ENCODE measurements at places on chromosomes 3 and 15.

- no peak for DNase-seq
These were observed 22.9 kb upstream of the DCLK3 start for GRCh38 chr3:36786921-36787890.

GRCh38 chr15:98826658-98827057 lies 178.3 kb downstream of the IGF1R start:
- no peak for DNase-seq

- peak; percentile 96 for DNase-seq
These were observed 11.3 kb downstream of the NRROS start for GRCh38 chr3:196650740-196651311.

DNA sequence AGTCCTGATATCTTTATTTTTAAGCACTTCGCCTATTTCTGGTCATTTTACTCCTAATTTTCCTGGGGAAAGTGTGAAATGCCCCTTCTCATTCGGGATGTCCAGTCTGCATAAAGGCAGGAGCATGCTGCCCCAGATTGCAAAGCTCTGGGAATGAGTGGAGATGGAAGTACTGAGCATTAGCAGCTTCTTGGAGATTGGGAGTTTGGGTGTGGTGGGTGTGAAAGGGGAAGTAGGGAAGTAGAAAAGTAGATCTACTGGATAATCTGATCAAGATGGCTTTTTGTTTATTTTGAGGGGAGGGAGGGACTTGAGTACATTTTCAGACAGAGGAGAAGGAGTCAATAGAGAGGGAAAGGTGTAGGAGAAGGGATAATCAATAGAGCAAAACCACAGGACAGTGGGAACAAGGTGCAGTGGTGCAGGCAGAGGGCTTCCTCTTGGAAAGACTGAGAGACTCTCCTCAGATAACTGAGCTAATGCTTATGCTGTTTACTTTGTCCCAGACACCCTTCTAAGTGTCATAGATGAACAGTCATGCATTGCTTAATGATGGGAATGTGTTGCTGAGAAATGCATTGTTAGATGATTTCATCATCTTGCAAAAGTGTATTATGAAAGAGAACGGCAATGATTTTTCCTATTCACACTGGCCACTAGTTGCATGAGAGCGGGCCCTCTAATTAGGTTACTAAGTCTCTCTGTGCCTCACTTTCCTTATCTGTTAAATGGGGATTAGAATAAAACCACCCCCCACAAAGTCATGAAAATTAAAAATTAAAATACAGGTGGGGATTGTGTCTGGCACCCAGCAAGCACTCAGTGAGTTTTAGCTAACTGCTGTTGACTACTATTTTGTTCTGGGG lies 45.5 kb downstream of the PHLDB2 start:
- DNase-seq: peak; percentile 93

- peak; percentile 10 for DNase-seq
These were observed 47.5 kb downstream of the ARMC8 start for GRCh38 chr3:138234401-138235179.

DNA sequence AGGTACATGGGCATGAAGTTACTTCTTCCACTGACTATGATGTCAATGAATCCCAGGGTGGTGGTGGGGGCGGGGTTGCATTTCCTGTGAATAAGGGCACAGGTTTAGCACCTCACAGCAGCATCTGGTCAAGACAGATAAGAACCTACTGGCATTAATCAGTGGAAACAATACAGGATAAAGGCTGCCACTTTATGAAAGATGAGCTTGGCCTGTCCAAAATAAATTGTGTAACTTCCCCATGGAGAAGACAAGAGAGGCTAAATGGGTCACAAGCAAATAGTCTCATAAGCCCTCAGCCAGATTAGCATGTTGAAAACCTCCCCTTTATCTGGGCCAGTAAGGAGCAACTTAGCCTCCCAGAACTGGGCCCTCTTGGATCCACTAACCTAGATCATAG lies 27.4 kb upstream of the PLSCR2 start:
- DNase-seq: no peak

DNA sequence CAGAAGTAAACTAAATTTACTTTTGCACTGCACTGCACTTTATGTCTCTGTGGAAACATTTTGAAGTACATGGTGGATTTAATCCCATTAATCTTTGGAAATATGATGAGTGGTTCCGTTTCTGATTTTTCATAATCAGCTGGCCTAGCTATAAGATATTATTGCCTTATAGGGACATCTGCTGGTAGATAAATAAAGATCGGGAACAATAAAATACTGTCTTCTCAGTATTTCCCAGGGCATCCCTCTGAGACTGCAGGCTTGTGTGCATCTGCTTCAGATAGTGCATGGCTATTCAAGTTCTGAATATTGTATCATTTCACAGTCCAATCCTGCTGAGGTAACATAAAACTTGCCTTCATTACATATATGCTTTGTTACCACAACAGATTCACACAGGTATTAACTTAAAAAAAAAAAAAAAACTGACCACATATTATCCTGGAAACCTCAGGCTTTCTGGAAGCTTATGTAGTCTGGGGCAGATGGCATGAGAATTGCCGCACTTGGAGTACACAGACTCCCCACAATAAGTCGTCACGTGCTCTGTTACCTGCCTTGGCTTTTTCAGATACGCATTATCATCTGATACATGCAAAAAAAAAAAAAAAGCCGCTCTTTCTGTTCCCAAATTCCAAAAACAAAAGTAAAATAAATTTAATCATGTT lies 330.8 kb upstream of the AGTR1 start:
- DNase-seq: peak; percentile 22

DNA sequence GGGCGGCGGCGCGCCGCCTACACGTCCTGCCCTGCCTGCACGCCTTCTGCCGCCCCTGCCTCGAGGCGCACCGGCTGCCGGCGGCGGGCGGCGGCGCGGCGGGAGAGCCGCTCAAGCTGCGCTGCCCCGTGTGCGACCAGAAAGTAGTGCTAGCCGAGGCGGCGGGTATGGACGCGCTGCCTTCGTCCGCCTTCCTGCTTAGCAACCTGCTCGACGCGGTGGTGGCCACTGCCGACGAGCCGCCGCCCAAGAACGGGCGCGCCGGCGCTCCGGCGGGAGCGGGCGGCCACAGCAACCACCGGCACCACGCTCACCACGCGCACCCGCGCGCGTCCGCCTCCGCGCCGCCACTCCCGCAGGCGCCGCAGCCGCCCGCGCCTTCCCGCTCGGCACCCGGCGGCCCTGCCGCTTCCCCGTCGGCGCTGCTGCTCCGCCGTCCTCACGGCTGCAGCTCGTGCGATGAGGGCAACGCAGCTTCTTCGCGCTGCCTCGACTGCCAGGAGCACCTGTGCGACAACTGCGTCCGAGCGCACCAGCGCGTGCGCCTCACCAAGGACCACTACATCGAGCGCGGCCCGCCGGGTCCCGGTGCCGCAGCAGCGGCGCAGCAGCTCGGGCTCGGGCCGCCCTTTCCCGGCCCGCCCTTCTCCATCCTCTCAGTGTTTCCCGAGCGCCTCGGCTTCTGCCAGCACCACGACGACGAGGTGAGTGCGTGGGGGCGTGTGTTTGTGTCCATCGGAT lies 602 bp downstream of the TRIM71 start:
- DNase-seq: peak; percentile 14

DNA sequence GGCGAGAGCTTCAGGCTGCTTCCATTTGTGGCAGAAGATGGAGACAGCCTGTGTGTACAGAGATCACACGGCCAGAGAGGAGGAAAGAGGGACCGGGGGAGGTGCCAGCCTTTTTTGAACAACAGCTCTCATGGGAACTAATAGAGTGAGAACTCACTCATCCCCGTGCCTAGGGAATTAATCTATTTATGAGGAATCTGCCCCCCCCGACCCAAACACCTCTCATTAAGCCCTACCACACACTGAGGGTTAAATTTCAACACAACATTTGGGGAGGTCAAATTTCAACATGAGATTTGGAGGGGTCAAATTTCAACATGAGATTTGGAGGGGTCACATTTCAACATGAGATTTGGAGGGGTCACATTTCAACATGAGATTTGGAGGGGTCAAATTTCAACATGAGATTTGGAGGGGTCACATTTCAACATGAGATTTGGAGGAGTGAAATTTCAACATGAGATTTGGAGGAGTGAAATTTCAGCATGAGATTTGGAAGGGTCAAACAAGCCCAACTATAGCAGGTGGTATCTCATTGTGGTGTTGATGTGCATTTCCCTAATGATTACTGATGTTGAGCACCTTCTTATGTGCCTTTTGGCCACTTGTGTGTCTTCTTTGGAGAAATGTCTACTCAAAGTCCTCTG lies 20.6 kb upstream of the RFTN1 start:
- DNase-seq: no peak

- no peak for DNase-seq
These were observed 106.5 kb upstream of the ADPGK start for GRCh38 chr15:72890043-72890442.

DNA sequence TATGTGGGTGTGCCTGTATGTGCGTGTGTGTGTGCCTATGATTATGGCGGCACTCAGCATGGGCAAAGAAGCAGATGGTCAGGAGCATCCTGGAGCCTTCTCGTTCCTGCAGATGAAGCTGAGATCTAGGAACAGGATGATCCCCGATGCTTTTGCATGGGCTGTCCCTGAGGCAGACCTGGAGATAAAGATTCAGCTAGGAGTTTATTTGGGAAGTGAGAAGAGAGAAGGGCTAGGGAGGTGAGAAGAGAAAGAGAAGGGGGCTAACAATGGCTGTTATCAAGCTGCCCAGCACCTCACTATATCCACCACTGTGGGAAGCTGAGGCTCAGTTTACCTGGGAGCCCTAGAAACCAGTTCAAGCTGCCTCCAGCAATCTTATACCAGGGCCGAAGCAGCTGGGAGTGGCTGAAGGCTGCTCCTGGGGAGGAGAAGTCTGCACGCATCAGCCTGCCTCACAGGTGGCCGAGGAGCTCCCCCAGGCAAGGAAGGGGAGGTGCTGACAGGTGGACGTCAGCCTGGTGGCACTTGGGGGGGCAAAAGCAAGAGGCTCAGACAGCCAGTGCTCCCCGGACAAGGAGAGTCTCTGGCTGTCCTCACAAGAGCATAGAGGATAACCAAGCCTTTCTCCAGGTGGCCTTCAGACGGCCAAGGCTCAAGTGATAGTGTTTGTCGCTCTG lies 94.0 kb upstream of the IQSEC1 start:
- no peak for DNase-seq

GRCh38 chr3:79568938-79569337 lies 198.9 kb downstream of the ROBO1 start:
- DNase-seq: no peak

- no peak for DNase-seq
These were observed 219.3 kb downstream of the ZBBX start for GRCh38 chr3:167160781-167161180.

- DNase-seq: no peak
These were observed 19.3 kb downstream of the DNASE1L3 start for GRCh38 chr3:58191361-58191991.

DNA sequence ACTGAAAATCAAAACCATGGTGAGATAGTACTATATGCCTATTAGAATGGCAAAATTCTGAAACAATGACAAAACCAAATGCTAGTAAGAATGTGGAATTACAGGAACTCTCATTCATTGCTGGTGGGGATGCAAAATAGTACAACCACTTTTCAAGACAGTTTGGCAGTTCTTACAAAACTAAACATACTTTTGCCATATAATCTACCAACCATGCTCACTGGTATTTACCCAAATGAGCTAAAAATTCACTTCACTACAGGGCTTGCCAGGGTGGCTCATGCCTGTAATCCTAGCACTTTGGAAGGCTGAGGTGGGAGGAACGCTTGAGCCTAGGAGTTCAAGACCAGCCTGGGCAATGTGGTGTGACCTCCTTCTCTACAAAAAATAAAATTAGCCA lies 40.0 kb downstream of the MYO9A start:
- no peak for DNase-seq

- DNase-seq: peak; percentile 89
These were observed 38.0 kb downstream of the SRPRB start for GRCh38 chr3:133843634-133844033.

DNA sequence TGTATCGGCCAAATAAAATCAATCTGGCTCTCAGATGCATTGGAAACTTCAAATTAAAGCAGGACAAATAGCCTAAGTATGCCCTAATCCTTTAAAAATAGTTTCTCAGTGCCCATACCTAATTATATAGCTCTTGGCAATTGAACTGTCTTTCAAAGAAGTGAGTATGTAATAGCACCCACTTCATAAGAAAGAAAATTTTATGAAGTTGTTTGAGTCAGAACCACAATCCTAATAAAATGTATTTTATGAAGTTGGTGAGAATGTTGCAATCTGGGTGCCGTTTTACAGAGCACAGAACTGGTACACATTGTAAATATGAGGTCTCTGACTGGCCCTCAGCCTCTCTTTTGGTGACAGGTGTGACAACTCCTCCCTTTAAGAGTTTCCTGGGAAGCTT lies 45.4 kb downstream of the EPHB1 start:
- no peak for DNase-seq

GRCh38 chr3:87082796-87083440 lies 92.0 kb upstream of the VGLL3 start:
- peak; percentile 69 for DNase-seq

- peak; percentile 44 for DNase-seq
These were observed 15.4 kb upstream of the CSPG4 start for GRCh38 chr15:75727851-75728715.

DNA sequence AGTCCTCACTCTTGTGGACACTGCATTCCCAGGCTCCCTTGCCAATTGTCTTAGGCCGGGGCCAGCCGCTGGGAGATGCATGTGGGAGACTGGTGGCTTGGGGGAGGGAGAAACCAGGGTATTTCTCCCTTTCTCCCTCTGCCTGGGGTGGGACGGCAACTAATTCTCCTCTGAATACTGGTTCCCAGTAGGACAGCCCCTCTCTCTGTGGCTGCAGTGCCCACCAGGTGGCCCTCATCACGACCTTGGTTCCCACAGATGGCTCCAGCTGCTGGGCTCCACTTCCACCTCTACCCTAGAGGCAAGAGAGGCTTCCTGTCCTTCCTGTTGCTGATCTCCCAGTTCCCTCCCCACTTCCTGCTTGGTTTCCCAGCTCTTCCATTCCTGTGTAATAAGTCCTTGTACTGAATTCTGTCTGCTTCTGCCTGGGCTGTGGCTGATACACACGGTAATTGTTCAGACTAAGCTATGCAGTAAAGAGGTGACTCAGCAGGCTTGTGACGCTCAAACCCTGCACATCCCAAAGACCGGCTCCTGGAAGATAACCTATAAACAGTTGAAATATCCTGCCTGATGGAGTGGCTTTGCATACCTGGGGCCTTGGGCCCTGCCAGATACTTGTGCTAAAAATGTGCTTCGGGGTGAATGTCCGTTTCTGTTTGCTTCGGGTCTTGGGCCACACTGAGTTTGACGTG lies 20.4 kb upstream of the COPG1 start:
- peak; percentile 87 for DNase-seq

DNA sequence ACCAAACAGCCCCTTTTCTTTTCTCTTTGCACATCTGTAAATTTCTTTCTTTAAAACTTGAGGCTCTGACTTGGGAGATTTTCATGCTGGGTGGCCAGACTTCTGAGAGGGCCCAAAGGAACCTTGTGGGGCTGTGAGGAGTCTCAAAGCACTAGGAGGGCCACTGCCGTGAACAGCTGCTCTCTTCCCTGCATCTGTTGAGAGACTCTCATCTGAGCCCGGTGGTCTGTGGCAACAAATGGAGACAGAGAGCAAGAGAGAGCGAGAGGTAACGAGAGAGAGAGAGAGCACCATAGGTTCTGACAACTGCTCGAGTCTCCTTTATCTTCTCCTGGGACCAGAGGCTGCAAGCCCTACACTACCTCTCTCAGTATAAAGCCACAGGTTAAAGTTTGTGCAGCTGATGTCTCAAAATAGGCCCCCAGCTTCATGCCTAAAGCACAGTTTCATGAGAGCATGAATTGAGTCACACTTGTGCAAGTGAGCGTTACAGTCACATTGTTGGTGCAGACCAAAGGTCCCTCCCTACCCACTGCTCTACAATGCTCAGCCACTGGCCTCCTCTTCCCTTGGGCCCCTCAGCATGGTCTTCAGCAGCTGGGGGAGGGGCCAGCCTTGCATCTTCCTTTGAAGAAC lies 60.7 kb downstream of the ZNF621 start:
- DNase-seq: no peak

All from EL (cell line).